ENCODE measurements at places on chromosomes 16 and 17.
A peak's percentile ranks its signal among the peaks of the same experiment; 100 is the strongest.

DNA sequence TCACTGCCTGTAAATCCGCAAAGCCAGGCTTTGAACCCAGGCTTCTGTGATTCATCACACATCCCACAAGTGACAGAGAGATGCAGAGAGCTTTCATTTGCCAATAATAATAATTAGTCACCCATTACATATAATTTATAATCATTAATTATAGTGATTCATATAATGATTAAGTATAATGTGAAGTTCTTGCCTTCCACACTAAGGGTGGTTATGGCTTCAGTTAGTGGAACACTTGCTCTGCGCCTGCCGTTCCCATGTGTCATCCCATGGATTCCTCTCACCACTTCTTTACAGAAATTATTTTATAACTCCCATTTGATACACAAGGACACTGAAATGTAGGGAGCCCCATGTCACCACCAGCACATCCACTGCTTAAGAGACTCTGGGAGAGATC is 39.8 kb upstream of the XYLT1 start:
- DNase-seq, result no peak

GRCh38 chr16:89354325-89354724 is 136.0 kb downstream of the ANKRD11 start:
- no peak for DNase-seq

- DNase-seq, result peak; percentile 86
These were observed 616 bp downstream of the SRSF2 start for GRCh38 chr17:76736349-76737081.

DNA sequence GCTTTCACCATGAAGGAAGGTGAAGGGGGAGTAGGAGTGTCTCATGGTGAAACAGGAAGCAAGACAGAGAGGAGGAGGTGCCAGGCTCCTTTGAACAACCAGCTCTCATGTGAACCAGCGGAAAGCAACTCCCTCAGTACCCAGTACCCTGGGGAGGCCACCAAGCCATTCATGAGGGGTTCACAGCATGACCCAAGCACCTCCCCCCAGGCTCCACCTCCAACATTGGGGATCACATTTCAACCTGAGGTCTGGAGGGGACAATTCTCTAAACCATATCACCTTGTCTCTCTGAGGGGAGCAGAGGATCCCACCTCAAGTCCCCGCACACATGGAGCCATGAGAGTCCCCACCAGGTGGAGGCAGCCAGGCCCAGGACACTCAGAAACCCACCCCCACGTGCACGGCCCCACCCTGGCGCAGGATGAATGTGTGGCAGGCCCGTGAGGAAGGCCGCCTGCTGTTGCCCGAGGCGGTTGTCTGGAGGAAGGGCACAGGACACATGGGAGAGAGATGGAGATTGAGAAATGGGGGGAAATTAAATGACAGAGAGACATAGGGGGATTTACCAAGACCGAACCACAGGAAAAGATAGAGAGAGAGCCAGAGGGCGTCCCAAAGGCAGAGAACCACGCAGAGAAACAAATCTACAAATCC is 85.9 kb downstream of the TMEM132E start:
- no peak for DNase-seq

- DNase-seq, result no peak
These were observed 253.5 kb downstream of the MRTFB start for GRCh38 chr16:14324581-14324980.

DNA sequence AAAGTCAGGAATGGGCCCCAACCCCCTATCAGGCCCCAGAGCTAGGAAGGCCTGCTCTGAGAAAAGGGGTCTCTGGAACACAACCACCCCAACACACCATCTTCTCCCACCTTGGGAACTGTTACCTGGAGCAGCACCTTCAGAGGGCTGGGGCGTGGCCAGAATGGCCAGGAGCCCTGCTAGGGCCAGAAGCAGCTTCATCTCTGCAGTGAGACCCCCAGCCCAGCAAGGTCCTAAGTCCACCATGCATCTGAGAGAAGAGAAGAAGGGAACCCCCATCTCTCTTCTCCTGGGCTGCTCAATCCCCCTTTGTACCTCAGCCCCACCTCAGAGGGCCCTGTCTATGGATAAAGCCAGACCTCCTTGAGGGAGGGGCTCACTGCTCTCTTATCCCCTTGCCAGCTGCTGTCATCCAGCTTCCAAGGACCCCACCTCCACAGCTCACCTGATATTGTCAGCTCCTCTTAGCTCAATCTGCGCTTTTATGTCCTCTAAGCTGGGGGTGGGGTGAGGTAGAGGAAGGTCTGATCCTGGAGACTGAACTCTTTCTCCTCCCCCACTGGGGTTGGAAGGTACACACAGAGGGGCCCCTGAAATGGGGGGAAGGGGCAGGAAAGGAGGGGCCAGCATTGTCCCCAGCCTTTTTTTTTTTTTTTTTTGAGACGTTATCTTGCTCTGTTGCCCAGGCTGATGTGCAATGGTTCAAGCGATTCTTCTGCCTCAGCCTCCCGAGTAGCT is at the start of gene MPO:
Gene MPO, minus strand, starts transcription at position 456 of the 738 bp plus-strand sequence. Its CDS starts 177 bp downstream, at position 279.
- no peak for DNase-seq

DNA sequence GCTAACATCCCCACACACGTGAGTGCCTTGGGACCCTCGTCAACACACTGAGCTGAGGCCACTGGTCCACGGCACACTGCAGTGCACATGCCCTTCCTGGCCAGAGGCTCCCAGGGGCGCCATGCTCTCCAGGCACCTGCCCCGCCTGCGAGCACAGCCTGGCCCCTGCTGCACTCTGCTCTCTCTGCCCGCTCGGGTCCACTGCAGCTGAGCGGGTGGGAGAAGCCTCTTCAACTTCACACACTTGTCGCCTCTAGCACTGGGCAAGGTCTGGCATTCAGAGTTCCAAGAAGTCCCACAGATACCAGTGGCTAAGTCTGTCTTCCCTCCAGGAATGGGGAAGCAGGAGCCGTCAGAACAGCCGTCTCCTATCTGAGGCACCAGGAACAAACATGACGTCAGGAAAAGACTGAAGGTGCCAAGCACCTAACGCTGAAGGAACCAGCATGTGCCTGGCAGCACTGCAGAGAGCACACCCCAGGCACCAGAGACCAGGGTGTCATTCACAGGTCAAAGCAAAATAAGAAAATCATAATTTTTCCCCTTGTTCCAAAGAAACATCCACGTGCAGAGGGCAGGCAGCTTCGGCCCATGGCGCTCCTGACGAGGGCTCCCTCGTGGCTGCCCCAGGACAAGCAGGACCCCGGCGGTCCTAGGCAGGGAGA is 82.9 kb downstream of the ZNF778 start:
- no peak for DNase-seq

- DNase-seq, result no peak
These were observed 60.8 kb downstream of the TMEM235 start for GRCh38 chr17:78291944-78292910.

DNA sequence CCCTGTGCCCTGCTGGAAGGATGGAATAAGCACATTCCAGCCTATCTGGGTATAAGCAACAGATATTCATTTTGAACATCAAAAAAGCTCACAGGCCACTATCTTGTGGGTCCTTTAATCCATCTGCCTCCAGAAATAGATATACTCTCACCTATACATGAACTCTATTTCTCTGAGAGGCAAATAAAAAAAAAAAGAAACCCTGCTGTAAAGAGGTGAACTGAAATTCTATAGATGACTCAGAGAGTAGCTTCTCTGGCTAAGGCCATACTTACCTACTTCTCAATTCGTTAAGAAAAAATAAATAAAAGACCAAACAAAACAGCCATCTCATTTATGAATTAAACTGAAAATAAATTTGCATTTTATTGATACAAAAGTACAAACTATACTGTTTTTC is 86.3 kb downstream of the DYNLRB2 start:
- no peak for DNase-seq

DNA sequence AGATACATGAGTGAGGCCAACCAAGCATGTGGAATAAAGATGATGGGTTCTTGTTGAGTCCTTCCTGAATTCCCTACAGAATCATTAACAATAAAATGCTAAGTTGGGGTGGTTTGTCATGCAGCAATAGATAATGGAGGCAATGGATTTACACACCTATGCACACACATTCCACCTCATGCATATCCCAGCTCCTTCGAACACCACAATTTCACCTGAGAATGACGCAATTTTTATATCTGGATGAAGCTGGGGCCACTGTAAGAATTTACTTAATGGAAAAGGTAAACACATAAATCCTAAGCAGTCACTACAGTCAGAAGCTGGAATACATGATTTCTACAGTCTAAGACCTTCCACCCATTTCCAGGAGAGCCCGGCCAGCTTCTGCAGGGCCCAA is 49.8 kb upstream of the ICAM2 start:
- DNase-seq, result no peak

DNA sequence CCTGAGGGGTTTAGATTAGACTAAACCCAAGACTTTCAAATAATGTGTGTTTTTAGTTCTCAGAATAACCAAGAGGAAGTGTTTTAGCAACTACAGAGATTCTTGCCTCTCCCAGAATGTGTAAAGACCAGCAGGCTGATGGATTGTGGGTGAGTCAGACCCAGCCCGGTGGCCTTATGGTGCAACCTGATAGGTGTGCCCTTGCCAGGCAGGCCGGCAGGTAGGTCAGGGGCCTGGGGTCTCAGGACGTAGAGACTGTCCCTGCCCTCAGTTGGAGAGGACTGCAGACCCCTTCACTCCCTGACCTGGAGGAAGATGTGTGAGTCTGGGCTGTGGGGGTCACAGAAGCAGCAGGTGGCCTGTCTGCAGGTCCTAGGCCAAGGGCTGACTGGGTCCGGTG is 47.2 kb upstream of the ACSF3 start:
- DNase-seq, result no peak

DNA sequence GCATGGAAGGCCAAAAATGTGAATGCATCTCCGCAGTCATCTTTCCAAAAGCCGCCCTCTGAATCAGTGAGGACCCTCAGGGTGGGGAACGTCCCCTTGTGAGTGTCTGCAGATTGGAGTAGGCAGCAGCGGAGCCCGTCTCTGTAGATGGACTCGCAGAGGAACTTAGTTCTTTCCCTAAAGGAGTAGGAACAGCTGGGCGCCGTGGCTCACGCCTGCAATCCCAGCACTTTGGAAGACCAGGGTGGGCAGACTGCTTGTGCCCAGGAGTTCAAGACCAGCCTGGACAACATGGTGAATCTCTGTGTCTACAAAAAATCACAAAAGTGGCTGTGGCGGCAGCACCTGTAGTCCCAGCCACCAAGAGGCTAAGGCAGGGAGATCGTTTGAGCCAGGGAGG is 53.7 kb downstream of the WDR45B start:
- no peak for DNase-seq

- no peak for DNase-seq
These were observed 34.4 kb upstream of the ENDOV start for GRCh38 chr17:80380555-80381002.

- DNase-seq, result no peak
These were observed 8.0 kb downstream of the TRPV2 start for GRCh38 chr17:16423226-16423872.

- DNase-seq, result no peak
These were observed 117.8 kb downstream of the METRNL start for GRCh38 chr17:83196973-83197880.

DNA sequence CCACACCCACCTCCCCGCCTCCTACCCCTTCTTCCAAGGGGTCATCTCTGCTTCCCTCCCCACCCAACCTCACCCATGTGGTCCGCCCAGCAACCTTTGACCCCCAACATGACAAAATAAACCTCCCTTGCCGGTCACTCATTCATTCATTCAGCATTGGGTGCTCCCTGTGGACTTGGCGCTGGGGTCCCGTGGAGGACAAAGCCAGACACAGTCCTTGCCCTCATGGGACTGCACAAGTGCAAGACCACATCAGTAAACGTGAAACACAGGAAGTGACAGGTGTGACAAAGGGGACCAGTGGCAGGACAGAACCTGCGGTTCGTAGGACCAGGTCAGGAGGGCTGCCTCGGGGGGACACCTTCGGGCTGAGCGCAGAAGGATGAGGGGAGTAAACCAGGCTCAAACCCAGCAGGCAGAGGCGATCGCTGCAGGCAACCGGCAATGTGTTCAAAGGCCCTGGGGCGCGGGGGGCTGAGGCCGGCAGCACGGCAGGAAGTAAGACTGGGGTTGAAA is 185.4 kb downstream of the SEC14L1 start:
- DNase-seq, result no peak

DNA sequence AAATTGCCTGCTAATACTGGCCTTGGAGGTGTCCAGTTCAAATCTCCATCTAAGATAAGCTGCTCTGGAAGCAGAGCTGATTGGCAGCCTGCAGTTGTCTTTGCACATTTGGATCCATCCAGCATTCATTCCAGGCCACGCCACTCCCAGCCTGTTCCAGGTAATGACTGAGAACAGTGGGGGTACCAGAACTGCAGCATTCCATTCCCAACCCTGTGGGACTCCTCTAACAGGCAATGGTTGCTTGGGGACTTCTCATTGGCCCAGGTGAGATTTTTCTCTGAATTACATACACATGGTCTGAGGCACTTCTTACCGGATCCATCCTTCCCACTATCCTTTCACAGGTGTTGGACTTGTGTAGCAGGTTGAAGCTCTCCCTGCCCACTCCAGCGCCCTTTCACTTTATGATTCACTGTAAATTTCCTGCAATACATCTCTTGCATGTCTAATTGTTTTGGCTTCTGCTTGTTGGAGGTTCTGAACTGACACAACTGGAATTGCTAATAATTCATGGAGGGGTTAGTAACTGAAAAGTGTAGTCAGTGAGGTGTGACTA is 206.1 kb upstream of the ZFHX3 start:
- DNase-seq, result no peak

DNA sequence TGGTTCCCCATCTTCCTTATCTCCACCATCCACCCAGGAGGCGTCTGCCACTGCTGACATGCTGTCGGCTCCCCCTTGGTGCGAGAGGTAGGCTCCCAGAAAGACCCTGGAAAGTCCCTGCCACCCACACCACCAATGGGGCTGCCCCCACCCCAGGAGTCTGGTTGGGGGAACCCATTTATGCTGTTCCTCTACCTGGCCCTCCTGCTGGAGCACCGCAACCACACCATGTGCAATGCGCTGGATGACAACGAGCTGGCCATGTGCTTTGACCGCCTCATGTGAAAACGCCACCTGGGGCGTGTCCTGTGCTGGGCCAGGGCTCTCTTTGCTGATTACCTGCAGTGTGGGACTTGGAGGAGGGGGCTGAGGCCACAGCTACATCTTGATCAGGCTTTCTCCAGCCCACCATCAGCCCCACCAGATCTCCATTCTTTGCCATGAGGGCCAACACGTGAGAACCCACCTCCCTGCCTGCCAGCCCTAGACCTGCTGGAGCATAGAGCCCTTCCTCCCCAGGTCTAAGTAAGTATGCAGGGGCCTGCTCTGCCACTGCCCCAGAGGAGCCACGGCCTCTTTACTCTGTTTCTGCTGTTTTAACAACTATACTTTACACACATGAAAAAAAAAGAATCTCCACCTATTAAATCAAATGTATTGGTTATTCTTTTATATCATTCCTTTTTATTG is 7.9 kb upstream of the ALDH3A1 start:
- DNase-seq, result no peak

GRCh38 chr16:16120382-16121184 is 102.7 kb downstream of the ABCC6 start:
- no peak for DNase-seq

GRCh38 chr17:45660474-45660873 is 123.6 kb upstream of the CRHR1 start:
- DNase-seq, result no peak

- DNase-seq, result peak; percentile 59
These were observed 137.4 kb upstream of the COX10 start for GRCh38 chr17:13931800-13932460.
